ENCODE measurements at places on chromosomes 16 and 17.
A peak's percentile ranks its signal among the peaks of the same experiment; 100 is the strongest.

DNA sequence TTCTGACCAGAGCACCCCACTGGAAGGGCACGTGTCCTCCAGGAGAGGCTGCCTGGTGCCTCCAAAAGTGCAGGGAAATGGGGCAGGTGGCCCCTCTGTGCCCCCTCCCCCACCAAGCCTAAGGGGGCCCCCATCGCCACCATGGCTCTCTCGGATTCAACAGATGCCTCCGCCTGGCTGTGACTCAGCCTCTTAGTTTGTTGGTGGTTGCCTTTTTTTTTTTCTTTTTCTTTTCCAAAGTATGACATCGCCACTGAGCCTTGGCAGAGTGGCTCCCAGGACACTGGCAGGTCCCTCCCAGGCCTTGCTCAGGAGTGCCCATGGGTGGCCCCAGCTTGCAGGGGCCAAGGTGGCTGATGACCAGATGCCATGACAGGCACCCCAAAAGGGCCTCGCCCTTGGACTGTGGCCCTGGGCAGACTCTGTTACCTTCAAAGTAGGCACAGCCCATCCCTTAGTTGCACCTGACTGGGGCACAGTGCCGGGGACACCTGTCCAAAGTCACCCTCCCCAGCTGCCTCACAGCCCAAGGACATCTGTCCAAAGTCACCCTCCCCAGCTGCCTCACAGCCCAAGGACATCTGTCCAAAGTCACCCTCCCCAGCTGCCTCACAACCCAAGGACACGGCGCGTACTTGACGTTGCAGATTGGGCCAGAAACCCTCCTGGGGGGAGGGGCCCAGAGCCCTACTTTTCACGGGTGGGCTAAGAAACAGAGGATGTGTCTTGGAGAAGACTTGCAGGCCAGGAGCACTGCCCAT, 29.6 kb downstream of the NPTX1 start:
- DNase-seq, result no peak

DNA sequence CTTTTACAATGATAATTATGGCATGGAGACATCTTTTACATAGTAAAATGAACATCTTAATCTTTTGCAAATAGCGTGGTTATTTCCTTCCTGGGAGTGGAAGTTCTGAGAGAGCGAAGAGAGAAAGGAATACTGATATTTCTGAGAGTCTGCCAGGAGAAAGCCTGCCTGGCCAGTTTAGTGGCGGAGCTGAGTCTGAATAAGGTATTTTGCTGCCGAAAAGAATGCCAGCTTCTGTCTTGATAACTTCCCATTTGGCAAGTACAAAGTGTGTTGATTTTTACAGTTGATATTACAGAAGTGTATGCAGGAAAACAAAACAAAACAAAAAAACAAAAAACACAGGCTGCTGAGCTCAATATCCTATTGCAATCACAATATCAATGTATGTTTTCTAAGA, 55.9 kb downstream of the KCNJ2 start:
- DNase-seq, result no peak

GRCh38 chr16:30651124-30652004, 604 bp downstream of the PRR14 start:
- DNase-seq, result peak; percentile 66

DNA sequence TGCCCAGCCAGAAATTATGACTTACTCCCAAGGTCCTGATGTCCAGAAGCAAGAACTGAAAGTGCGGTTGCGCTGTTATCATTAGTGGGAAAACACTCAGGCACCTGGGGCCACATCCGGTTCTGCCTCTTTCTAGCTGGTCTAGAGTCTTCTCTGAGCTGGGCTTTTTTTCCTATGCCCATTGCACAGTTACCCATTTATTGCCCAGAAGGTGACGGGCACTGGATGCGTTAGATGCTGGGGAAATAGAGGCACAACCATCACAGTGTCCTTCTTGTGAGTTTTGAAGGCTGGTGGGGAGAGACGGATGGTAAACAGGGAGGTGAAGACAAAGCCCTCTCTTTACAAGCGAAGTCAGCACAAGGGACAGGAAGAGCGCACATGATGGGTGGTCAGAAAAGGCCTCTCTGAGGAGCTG, 37.7 kb downstream of the PLCG2 start:
- no peak for DNase-seq

DNA sequence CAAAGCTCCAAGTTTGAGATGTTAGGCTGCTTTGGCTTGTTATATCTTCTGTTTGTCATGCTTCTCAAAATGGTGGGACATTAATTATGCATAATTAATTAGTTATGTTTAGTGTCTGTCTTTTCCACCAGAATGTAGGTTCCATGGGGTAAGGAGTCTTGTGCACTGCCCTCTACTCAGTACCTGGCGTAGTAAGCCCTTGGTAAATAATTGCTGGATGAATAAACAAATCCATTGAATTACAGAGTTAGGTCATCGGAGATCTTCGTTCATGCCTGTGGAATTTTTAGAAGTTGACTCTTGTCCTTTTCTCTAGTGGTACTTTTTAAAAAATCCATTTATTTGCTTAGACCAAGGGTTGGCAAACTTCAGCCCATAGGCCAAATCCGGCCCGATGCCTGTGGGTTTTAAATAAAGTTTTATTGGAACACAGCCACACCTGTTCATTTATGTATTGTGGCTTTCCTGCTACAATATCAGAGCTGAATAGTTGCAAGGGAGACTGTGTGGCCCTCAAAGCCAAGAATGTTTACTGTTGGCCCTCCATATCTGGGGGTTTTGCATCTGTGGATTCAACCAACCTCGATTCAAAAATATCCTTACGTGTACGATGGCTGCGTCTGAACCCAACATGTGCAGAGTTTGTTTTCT, 524.8 kb upstream of the EEF2KMT start:
- no peak for DNase-seq

GRCh38 chr16:53805752-53806151, 101.8 kb downstream of the FTO start:
- DNase-seq, result peak; percentile 7
